ENCODE measurements at places on chromosomes 1 and 21.

DNA sequence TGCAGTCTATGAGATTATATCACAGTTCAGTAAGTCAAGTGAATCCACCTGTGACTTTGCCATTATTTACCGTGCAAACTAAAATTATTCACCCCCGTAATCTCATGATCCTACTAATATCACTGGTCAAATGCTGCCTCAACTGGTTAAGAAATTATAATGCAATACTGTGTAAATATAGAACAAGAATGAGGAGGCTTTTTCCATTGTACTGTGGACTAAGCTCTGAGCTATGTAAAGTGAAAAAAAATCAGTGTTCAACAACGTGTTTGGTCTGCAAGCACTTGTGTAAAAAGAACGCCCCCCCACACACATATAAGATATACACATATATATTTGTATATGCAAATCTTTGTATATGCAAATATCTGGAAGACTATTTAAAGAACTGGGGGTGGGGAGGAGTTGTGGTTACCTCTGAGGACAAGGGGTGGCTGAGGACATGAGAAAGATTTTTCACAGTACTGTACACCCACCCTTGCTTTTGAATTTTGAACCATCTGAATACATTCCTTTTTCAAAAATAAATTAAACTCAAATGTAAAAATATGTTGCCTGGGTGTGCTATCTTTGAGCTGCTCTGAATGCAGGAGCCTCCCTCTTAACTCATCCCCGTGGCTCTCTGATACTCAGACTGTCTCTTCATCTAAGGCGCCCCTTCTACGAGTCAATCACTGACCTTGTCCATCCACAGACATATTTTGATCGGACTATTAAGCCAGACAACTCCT, 57.0 kb downstream of the PTP4A2 start:
- DNase-seq, result no peak

DNA sequence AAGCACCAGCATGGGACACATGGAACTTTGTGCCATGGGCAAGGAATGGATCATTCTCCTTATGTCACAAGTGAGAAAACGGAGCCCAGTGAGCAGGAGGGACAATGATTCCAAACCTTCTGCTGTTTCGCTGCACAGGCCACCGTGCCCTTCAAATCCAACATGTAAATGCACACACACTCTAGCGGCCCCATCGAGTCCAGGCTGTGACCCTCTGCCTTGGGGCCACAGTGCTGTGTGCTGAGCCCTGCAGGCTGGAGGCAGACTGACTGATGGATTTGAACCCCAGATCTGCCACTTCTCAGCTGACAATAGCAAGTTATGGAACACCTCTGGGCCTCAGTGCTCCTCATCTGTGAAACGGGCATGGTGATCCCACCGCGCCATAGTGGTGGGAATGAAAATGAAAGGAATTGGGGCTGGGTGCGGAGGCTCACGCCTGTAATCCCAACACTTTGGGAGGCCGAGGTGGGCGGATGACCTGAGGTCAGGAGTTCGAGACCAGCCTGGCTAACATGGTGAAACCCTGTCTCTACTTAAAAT, 63.6 kb downstream of the ALPL start:
- no peak for DNase-seq

DNA sequence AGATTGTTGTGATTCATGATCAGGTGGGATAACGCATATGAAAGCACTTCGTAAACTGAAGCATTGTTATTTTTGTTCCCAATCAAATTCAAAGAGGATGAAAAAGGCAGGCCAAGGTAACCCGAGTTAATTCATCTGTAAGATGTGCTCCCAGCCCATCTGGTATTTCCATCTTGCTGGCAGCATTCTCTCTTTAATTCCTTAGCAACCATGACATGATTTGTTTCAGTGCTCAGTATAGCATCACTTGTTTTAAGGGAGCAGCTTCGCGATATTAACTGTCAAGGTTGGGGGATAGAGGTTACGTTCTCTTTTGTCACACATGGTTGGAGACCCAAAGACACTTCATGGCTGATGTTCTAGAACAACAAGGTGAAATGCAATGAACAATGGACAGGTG, 6.4 kb downstream of the TSPAN2 start:
- DNase-seq, result no peak

- DNase-seq, result peak; percentile 6
These were observed 31.3 kb downstream of the VTCN1 start for GRCh38 chr1:117179471-117179870.

DNA sequence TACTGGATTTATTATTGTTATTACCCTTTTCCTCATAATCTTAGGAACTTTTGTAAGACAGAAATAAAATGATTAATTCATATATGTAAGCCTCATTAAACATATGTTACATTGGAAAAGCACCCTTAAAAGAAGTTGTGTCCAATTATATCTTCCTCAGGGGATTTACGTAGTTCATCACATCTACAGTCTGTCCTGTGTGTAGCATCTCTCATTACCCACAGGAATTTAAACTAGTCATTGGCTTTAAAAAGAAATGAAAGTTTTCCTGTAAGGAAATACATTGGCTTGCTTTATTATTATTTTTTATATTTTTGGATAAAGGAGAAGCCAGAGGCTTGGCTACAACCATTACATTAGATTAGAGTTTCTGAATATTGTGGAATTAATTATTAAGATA, 56.1 kb downstream of the SWT1 start:
- peak; percentile 4 for DNase-seq

DNA sequence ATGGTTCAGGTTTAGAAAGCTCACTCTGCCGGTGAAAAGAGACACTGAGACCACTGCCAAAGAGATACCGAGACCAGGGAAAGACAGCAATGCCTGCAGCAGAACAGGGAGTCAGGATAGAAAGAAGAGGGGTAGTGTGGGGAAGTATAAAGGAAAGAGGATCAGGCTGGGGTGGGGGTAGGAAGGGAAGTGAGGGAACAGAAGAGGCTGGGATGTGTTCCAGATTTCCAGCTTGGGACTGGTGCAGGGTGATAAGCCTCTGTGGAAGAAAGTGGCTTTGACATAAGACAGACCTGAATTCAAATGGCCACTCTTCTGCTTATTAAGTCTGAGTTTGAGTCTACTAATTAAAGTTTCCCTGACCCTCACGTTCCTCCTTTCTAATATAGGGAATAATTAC, 105.9 kb downstream of the PIK3R3 start:
- DNase-seq, result no peak

- DNase-seq, result no peak
These were observed 176.9 kb downstream of the FASLG start for GRCh38 chr1:172835834-172836233.

- DNase-seq, result no peak
These were observed 37.4 kb downstream of the TMCO4 start for GRCh38 chr1:19762175-19762779.

DNA sequence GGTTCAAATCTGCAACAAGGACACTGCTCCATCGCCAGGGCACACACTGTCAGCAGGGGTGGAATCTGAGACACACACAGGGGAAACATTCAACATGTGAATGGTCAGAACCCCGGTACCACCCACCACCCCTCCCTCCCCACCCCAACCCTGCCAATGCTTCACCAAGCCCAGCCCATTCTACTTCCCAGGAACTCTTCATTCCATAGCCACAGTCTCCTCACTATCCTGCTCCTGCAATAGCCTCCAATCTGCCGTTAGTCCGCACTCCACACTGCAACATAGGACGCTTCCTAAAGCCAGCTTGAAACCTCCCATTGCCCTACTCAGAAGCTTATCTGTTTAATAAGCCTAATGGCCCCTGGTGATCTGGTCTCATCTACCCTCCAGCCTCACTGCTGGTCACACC, 7.5 kb upstream of the RAB3B start:
- DNase-seq, result no peak

DNA sequence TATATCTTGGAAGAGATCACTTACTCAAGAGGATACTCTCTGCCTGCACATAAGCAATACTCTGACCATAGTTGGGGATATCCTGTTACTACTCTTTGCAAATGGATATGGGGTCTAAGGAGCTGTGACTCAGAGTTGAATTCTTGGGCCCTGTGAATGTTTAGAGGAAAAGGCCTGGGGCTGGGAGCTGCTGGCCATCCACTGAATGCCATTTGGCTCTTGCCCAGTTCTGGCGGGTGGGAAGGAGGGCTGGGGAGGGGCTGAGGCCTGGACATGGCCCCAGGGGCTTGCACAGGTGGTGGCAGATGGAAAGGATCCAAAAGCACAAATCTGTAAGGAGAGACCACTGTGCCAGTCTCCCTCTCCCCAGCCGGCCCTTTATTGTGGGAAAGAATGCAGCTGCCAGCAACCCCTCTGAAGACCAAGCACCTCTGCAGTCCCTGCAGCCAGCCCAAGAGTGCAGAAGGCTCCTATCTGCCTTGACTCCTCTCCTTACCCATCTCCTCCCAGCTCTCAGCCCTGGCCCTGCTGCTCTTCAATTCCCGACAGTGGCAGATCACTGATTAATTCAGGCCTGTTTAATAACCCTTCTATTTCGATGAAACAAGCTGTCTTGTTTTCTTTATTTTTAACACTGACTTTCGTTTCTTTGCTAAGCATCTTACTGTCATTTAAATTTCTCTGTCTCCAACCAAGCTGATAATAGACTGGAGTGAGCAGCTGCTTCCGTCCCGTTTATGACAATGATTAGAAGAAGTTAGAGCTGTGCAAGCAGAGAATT, 12.1 kb downstream of the PLXNA2 start:
- DNase-seq, result peak; percentile 83

DNA sequence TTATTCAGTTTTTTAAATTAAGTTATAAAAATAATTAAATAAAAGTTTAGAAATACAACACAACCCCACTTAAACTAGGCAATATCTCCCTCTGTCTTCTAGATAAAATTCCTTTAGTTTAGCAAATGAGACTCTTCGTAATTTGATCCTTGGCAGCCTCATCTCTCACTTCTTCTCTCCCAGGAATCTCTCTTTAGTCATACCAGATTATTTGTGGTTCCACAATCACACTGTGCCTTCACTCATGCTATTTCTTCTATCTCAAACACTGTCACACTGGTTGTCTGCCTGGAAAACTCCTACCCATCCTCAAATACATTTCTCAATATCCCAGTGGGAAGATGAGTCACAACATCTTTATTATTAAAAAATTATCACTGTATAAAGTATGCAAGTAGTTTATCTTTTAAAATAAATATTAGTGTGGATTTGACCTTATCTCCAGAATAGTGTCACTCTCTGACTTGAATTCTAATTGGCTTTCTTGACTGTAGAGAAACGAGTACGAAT, 195.5 kb downstream of the KCNH1 start:
- DNase-seq, result no peak

DNA sequence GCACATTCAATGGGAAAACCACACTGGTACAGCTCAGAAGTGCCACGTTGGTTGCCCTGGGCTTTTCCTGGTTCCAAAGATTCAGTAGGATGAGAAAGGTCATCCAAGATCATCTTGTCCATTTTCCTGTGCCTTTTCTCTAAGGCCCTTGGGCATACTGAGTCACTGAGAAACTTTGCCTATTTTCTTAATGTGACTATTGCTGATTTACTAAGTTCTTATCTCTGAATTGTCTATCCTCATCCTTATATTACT, 57.2 kb upstream of the HSD17B7 start:
- no peak for DNase-seq

DNA sequence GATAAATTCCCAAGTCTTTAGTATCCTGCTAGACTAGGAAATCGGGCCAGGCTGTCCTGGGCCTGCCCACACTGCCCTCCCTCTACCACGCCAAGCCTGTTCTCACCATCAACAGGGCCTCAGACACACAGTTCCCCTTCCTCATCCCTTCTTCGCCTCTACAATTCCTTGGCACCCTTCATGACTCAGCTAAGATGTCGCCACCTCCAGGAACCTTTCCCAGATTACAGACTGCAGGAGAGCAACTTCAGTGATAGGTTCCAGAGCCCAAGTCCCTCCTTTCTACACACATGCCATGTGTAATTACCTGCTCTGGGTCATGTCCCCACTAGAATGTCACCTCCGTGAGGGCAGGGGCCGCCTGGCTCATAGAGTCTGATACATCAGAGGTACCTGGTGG, 3.3 kb downstream of the RIMS3 start:
- no peak for DNase-seq

GRCh38 chr1:21287905-21288514, 2.3 kb downstream of the ECE1 start:
- no peak for DNase-seq

DNA sequence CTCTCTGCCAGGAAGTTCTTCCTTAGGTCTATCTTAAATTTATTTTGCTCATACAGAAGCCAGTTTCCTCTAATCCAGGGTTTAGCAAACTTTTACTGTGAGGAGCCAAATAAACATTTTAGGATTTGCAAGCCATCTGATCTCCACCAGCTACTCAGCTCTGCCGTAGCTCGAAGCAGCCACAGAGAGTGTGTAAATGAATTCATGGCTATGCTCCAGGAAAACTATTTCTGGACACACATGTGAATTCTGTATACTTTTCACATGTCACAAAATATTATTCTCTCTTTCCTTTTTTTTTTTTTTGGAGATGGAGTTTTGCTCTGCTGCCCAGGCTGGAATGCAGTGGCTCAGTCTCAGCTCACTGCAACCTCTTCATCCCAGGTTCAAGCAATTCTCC, 13.4 kb upstream of the AGTRAP start:
- no peak for DNase-seq

- peak; percentile 85 for DNase-seq
These were observed 14.3 kb upstream of the SKI start for GRCh38 chr1:2213576-2214505.

Measured in fibroblast of gingiva (primary cell).